C1 segment of cervical spinal cord (tissue), 14 donors: ENCODE measurements at places on chromosomes 1 and 21.

- no peak for DNase-seq
These were observed 87.6 kb upstream of the SELENON start for GRCh38 chr1:25712299-25712970.

DNA sequence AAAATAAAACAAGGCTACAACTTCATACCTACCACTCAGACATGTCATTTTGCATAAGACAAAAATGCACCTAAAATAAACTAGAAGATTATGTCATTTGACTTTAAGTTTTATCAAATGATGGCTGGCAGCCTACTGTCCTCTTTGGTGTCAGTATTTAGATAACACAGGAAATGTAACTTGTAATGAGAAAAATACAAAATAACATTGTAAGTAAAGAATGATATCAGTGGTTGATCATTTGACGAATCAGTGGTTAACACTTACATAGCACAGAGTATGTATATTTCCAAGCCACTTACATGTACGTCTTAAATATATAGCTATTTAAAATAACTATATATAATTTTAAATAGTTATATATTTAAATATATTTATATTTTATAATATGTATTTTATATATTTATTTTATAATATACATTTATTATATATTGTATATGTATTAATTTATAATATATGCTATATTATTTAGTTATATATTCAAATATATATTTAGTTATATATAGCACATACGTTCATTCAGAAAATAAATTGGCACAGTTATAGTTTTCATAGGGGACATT lies 44.1 kb downstream of the ZNF678 start:
- no peak for DNase-seq

- no peak for DNase-seq
These were observed 16.8 kb downstream of the CAMSAP2 start for GRCh38 chr1:200755456-200755855.

DNA sequence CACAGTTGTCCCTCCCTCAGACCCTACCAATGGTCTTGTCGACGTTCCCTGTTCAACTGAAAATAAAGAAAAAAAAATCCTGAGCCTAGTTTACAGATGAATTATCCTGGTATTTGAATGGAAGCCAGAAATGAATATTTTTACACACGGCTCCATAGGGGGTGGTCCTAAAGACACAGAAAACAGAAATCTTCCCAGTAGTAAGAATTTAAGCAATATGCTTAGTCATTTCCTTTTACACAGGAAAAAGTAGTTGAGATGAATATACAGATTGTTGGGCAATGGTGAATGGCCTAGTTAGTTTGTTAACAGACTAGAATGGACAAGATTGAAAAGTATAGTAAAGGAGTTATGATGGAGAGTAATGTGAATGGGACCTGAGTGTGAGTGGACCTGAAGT lies 67.4 kb downstream of the RGS18 start:
- DNase-seq, result no peak

GRCh38 chr1:102045752-102046151 lies 49.0 kb upstream of the OLFM3 start:
- no peak for DNase-seq

DNA sequence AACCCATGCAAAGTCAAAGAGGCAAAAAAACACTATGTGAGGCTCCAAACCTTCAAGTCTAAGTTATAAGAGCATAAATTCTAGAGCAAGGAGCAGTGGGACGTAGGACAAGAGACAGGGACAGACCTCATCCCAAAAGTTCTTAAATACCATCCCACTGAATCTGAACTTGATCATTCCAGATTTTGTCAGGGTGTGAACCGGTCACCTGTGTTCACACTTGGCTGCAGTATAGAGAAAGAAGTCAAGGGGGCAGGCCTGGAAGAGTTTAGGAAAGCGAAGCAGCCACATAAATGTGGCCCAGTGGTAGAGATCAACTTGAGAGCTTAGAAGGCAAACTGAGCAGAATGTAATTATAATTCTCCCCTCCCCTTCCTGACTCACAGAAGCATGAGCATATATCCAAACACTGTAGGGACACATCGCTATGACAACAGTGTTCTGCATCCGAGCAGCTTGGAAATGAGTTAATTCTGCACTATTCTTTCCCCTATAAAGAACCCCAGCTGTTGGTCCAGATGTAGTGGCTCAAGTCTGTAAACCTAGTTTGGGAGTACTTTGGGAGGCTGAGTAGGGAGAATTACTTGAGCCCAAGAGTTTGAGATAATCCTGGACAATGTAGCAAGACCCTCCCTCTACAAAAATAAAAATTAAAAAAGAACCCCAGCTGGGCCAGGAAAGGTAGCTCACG lies 2.7 kb downstream of the AKR7A2 start:
- no peak for DNase-seq

GRCh38 chr1:44553127-44553758 lies 121.0 kb downstream of the TMEM53 start:
- no peak for DNase-seq

DNA sequence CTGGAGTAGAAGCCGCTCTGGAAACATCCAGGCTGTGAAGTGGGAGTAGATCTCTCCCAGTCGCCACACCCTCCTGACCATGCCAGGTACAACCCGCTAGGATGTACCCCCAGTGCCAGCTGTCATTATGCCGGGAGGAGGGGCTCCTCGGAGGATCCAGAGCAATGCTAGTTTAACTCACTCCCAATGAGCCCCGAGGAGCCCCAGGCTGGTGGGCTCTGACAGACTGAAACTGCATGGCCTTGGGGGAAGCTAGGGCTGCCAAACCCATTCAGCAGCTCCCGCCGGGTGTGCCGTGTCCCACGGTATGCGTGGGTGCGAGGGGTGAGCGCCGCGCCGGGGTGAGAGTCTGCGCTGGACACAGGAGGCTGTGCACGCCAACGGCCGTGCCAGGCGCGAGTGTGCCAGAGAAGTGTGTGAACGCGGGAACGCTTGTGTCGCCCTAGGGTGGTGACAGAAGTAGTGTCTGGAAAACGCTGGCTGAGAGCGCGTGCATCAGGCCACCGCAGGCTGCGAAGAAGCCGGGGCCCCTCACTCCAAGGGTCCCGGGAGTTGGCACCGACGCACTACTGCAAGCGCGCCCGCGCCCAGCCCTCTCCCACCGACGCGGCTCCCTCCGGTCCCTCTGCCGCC lies 177.1 kb upstream of the EDN2 start:
- DNase-seq, result no peak

DNA sequence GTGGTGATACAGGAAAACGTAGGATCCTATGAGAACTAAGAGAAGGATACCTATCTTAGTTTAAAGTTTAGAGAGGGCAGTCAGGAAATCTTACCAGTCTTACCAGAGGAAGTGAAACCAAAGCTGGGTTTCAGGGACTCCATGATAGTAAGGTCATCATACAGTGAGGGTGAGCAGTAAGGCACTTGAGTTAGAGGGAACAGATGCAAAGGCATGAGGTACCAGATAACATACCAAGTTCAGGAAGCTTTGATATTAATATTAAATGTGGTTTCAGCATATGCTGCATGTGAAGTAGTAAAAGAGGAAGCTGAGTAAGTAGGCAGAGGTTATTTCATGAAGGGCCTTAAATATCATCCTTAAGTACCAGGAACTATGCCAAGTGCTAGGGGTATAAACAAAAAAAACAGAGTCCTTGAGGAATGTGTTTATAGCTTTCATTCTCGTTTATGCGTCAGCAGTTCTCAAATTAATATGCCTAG lies 16.9 kb downstream of the ATG4C start:
- no peak for DNase-seq

- DNase-seq, result no peak
These were observed 25.3 kb upstream of the SDC3 start for GRCh38 chr1:30933874-30934252.

DNA sequence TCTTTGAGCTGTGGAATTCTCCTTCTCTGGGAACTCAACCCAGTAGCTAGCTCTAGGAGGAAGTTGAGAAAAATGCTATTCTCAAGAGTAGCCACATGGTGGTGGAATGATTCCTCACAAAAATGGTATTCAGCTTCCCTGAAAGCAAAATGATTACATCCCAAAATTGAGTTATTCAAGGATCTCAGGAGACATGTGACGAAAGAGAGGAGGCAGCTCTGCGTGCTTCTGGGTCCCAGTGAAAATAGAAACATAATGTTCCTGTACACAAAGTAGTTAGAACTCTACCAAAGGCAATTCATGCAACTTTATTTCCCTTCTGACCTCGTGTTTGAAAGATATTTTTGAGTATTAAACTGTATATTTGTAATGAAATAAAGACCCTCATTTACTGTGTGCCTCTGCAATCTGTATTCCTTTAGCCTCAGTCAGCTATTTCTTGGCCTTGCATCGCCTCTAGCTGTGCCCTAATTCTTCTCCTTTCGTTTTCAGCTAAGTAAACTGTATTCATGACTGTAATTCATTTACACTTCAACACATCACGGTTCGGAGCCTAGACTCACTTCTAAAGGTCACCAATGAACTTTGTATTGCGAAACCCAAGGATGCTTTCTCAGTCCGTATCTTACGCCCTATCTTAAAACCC lies 167.3 kb downstream of the FASLG start:
- no peak for DNase-seq

- DNase-seq, result no peak
These were observed 68.7 kb upstream of the CNTN2 start for GRCh38 chr1:204974327-204974726.

DNA sequence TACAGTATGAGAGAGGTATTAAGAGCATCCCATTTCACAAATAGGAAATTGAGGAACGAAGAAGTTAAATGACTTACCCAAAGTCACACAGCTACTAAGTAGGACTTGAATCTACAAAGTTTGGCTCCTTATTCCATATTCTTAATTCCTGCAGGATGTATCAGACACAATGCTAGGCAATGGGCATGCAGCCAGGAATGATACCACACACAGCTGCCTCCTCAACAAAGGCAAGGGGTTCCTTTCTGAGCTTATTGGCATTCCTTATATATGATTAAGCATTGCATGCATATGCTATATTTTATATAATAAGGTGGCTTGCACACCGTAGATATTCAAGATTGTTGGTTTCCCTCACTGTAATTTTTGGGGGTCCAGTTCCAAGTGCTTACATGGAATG lies 34.2 kb upstream of the JUN start:
- no peak for DNase-seq

- no peak for DNase-seq
These were observed 42.6 kb downstream of the TRAPPC10 start for GRCh38 chr21:44054710-44055109.

GRCh38 chr1:61993331-61993961 lies 201.2 kb upstream of the L1TD1 start:
- DNase-seq, result no peak

DNA sequence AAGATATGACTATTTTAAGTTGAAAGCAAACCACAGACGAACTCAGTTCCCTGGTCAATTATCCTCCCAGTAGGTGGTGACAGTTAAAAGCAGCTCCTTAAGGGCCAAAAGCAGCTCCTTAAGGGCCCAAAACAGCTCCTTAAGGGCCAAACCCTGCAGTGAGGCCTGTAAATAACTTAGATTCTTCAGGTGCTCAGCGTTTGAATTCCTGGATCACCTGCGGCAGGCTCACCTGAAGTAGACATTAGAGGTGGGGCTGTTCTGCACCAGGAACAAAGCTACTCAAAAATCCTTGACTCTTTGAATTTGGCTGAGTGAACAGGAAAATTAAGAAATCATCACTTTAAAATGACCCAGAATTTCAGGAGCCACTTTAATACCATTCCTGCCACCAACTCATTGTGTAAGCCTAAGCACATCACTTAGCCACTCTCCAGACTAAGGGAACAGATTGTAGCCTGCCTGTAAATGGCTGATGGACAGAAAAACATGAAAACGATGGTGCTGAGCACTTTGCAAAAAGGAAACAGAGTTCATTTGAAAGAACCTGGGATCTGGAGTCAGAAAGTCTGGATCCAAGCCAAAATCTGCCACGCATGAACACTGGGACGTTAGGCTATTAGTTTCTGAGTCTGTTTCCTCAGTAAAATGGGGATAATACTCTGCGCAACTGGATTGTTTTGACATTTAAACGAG lies 126.9 kb downstream of the LRIG2 start:
- DNase-seq, result no peak

DNA sequence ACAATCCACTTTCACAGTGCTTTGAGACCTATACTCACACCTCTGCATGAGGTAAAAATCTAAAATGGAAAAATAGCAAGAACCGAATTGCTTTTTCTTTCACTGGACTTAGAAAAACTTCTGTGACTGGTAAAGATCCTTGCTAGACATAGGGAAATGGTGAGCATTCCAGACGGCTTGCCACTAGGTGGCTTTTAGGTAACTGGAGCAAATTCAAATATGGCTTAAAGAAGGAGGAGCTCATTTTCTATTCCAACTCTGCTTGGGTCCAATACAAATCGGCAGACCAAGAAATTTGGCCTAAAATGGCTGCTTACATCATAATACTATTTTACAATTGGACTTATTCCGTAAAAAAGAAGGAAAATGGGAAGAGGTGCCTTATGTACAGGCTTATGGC lies 977.9 kb downstream of the ADGRL2 start:
- DNase-seq, result no peak

DNA sequence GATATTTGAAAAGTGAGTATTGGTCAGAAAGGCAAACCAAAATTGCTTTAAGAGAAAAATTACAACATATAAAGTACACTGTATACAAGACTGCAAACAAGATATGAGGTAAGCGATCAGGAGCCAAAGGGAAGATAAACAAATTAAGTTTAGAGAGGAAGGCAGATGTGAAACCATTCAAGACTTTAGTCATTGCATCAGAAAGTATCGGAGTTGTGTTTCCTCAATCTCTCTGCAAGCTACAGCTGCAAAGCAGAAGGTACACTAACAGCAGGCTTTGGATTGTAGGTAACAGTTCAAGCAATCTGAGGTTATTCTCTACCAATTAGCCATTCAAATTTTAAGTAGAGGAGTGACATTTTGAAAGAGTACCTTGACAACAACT lies 21.3 kb upstream of the TLCD4 start:
- DNase-seq, result no peak

DNA sequence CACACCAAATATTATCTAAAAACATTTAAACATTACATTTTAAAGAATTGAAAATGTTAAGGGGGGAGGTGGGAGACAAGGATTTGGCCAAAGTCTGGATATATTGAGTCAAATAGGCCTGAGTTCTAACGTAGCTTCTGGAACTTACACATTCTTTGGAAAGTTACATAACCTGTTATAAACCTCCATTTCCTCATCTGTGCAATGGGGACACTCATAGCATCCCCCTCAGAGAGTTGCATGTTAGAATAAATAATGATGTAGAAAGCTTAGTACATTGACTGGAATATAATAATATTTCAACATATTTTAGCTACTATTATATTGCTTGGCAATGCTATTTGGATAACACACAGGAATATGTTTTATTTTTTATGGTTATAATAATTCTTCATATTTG lies 117.7 kb downstream of the ATG4C start:
- DNase-seq, result no peak

DNA sequence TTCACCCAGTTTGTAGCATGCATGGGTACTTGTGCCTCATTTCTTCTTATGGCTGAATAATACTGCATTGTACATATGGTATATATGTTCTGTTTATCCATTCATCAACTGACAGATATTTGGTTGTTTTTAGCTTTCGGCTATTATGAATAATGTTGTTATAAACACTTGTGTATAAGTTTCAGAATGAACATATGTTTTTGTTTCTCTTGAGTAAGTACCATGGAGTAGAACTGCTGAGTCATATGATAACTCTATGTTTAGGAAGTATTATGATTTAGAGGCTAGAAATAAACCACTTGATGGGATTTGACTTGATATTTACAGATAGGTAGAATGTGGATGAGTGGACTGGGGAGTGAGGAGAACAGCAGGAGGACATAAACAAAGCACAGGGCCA lies 48.6 kb downstream of the WNT2B start:
- DNase-seq, result no peak

GRCh38 chr1:163315773-163316374 lies 5.9 kb upstream of the NUF2 start:
- DNase-seq, result no peak

GRCh38 chr1:203771901-203772301 lies 6.9 kb downstream of the LAX1 start:
- no peak for DNase-seq
